ENCODE measurements at places on chromosomes 3 and 15. TPM values are rescaled to one million over a fixed set of nuclear protein-coding genes. Genes with fewer than 3 reads are reported as not detected.

Gene CLSTN2
- 7.0 TPM for total RNA-seq

Gene MAP1A
- total RNA-seq, result 56.0 TPM

Gene LSAMP
- total RNA-seq, result 1.2 TPM

Gene ACKR4
- 5.2 TPM for total RNA-seq

Gene GHSR
- not detected for total RNA-seq

Gene VEPH1
- 0.16 TPM for total RNA-seq

Gene CHRD
- total RNA-seq, result 6.5 TPM

Gene ITGA11
- total RNA-seq, result 31.4 TPM

All from left ventricle myocardium inferior (tissue), 1 donor.